Stimulated activated naive B cell treated with anti-CD40 and anti-IgM and Interleukin-4, amounts not matched to agents 10 μg/mL and 1 μg/mL and 100 μg/mL, for 72 hours (primary cell): ENCODE measurements at places on chromosomes 6 and 20.

- no peak for DNase-seq
Observed at GRCh38 chr6:160882791-160883279, 108.7 kb upstream of the MAP3K4 start.

DNA sequence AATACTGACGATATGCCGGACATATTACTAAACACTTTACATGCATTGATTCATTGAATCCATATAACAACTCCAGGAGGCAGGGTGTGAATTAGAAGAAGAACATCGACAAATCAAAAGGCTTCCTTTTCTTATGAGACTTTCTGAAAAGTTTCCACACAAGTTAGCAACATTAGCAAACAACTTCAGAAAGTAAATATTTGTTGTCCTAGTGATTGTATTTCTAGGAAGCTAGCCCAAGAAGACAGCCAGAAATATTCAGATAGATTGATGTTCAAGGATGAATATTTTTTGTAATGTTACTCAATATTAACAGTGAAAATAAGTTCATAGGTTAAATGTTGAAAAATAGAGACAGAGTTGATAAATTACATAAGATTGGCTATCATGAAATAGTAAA is 120.6 kb downstream of the GFRAL start:
- DNase-seq, result no peak

DNA sequence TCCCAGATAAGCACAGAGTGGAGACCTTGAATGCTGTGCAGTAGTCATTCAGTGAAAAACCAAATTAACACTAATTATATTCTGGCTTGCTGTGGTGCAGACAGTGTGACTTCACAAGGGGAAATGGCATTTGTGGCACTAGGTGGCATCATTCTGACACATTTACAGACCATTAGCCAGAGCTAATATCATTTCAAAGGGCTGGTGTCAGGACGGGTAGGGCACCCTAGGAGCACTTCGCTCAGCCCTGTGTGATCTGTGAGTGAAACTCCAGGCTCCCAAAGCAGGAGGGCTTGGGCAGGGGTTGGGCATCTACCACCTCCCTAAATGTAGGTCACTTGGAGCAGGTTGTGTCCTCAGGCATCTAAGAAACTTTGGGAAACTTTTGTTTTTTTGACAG is 555.8 kb downstream of the PKHD1 start:
- DNase-seq, result no peak

DNA sequence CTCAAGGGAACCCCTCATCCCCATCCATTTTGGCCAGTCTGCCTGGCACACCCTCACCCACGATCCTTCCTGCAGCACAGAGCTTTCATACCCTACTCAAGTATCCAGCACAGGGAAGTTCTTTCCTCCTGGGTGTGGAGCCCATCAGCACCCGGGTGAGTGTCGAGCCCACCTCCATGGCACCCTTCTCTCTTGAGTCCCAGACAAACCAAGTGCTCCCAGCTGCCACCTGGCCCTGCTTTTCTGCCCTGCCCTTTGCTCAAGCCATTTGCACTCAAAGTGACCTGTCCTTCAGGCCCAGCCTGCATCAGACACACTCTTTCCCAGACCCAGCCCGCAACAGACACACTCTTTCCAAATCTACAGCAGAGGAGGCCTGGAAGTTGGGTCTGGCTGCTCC is 257.2 kb downstream of the DLL1 start:
- no peak for DNase-seq

DNA sequence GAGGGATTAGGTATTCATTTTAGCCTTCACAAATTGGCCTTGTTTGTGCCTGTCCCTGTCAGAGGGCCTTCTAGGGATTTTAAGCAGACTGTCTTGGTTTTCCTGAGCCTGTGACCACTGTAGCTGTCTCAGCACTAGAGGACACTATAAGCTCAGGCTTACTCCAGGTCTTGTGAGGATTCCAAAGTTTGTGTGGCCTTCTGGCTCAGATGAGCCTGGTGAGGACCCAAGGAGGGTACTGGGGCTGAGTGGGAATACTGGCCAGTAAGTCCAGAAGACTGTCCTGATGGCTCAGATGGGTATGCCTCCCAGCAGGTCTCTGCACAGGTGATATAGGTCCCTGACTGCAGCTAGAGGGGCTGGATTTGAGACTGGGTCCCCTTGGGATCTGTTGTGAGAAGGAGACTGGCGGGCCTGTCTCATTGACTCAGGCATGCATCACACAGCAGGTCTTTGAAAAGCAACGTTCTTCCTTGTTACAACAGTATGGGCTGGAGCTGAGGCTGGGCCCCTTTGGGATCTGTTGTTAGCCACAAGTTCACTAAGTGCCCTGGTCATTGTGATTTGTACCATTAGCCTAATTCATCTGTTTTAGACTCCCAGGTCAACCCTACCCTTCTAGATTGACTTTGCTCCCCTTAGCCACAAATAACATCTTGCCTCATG is 26.3 kb upstream of the TFB1M start:
- DNase-seq, result no peak

DNA sequence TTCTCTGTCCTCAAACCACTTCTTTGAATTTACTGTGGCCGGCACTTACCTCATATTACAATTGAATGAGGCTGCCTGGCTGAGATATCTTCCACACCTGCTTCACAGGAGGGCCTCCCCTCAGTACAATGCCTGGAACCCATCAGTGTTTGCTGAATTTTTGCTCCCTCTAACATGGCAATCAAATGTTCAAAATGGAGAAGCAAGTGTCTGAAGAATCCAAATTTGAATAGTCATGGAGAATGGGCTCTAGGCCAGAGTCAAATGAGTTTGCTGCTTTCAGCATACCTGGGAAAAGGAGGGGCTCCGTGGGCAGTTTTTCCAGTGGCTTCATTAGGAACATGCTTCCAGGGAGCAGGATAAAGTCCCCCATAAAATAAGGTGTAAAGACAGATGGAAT is 564.8 kb downstream of the UTRN start:
- no peak for DNase-seq

DNA sequence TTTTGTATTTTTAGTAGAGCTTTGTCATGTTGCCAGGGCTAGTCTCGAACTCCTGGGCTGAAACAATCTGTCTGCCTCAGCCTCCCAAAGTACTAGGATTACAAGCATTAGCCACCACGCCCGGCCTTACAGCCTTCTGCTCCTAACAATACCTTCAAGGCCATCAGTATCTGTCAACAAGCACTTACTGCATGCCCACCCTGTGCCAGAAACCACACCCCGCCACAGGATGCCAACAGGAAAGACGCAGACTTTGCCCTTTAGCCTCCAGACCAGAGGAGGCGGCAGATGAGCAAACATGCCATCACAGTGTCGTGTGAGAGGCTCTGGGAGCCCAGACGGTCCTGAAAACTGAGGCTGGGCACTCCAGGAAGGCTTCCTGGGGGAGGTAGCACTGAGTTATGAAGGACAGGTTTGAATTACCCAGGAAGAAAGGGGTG is 34.7 kb upstream of the TGM3 start:
- DNase-seq, result no peak

DNA sequence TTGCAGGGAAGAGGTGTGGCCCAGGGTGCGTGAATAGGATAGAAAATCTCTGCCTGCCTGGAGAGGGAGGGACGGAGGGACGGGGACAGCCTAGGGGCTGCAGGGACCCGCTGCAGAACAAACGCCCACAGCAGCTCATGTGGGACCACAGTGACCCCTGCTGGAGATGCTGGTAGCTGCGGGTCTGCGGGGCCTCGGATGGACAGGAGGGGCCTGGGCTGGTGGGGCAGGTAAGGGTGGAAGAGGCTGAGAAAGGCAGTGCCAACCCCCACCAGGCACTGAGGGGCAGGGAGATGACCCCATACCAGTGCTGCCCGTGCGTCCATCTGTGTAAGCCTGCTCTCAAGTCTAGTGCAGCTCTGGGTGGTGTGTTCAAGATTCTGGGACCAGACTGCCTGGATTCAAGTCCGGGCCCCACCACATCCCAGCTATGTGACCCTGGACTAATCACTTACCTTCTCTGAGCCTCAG is 39.4 kb downstream of the KIAA1755 start:
- peak; percentile 67 for DNase-seq

DNA sequence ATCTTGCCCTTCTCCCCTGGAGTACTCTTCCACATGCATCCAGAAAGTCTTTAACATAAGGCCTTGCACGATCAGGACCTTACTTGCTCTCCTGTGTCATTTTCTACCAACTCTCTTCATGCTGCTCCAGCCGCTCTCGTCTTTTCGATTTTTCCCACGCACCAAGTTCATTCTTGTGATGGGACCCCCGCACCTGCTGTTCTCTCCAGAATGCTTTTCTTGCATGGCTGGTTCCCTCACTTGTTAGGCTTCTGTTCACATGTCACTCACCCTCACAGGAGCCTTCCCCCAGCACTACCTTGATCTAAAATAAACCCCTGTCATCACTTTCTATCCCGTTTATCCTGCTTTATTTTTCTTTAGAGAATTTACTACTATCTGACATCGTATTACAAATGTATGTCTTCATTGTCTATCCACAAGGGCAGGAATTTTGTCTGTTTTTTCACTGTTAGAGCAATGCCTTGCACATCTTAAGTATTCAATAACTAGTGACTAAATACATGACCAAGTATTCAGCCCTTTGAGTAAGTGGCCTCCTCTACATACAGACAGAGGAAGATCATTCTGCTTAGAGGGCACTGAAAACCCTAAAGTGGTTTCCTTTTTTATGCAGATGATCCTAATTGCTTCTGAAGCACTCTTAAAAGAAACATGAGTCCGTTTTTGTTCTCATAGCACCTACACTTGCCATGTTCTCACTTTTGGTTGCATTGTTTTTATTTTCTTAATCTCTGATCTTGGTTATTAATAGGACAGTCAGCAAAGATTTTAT is 166.9 kb downstream of the SLC16A10 start:
- DNase-seq, result no peak

DNA sequence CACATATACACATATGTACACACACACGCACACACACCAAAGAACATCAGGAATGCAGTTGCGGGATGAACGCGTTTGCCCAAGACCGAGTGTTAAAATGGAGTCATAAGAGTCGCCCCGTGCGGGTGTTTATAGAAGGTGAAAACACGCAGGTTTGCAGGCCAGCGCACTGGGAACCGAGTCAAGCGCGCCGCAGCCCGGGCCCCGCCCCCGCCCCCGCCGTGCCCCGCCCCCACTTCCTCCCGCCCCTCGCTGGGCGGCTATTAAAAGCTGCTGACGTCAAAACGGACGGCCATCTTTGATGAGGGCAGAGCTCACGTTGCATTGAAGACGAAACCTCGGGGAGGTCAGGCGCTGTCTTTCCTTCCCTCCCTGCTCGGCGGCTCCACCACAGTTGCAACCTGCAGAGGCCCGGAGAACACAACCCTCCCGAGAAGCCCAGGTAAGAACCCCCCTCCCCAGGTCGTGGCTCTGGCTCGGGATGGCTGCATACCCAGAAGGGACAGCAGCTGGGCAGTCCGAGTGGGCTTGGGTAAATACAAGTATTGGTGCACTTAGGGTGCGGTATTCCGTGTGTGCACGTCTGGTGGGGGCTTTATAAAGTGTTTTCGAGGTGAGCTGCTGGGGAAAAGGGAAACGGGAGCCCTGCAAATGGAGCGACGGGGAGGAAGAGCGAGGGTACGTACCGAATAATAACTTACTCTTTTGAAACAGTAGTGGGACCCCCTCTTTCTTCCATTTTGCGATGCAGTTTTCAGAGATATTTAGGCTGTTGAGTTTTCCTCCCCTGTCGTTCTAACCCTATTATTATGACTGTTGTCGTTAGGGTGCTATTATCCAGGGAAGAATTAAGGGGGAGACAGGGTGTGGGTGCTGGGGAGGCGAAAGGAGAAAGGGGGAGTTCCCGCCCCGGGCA is at the start of gene SNAP25:
Gene SNAP25, plus strand, starts transcription at position 295 of the 916 bp plus-strand sequence. CDS start 56,662 bp downstream, outside the sequence.
- DNase-seq, result peak; percentile 29

GRCh38 chr20:5481872-5482271 is 165.1 kb upstream of the PROKR2 start:
- DNase-seq, result no peak
